ENCODE measurements at places on chromosomes 2 and 18. TPM values are rescaled to one million over a fixed set of nuclear protein-coding genes. Genes with fewer than 3 reads are reported as not detected.

Gene TSGA10
- total RNA-seq: 5.5 TPM

Gene ACAA2
- total RNA-seq: 40.2 TPM

Gene TOGARAM2
- total RNA-seq: not detected

Gene FSHR
- total RNA-seq: not detected
